Stimulated activated CD8-positive, alpha-beta memory T cell treated with anti-CD3 and anti-CD28 coated beads, Interleukin-4, amount 100 ng/mL, for 24 hours (primary cell): ENCODE measurements at places on chromosomes 12 and 14.

DNA sequence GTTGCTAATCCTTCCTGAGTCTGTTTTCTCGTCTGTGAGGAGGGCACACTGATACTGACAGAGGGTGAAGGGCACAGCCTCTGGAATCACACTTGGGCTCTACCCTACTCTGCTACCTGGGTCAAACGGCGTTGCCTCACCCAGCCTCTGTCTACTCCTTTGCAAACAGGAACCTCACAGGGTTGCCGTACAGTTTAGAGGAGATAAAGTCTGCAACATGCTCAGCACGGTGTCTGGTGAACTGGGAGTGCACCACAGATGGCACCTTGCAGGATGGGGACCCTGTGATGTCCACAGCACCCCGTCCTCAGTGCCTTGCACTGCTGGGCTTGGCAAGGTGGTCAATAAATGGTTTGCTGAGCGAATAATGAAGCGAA is 38.3 kb downstream of the TESC start:
- DNase-seq: no peak

- DNase-seq: no peak
These were observed 27.6 kb downstream of the EML5 start for GRCh38 chr14:88765130-88765529.

- DNase-seq: no peak
These were observed 35.1 kb upstream of the KCNH3 start for GRCh38 chr12:49503674-49504180.

GRCh38 chr12:44581642-44582242 is 294.4 kb downstream of the NELL2 start:
- no peak for DNase-seq

GRCh38 chr14:29097476-29097875 is 330.9 kb downstream of the FOXG1 start:
- DNase-seq: no peak

- DNase-seq: no peak
These were observed 204.7 kb downstream of the EPS8 start for GRCh38 chr12:15584366-15585041.

DNA sequence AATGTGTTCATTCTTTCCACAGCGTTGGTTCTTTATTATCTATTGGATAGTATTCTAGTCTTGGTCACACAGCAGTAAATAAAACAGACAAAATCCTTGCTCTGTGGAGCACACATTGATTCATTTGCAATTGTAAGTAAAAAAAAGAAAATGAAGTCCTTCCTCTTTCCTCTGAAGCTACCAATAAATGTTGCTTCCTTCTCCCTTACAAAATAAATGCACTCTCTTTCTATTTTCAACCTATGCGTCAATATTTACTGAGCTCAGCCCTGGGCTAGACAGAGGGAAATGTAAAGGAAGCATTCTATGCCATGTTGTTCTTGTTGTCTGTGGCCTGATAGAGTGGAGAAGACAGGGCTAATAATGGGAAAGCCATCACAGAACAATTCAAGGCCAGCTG is 2.9 kb downstream of the ABHD12B start:
- DNase-seq: no peak
